AG04450 (cell line): ENCODE measurements at places on chromosomes 7 and 10.

- no peak for DNase-seq
Observed at GRCh38 chr7:116802746-116803152, 59.6 kb upstream of the CAPZA2 start.

GRCh38 chr10:96044736-96045135, 1.4 kb downstream of the CCNJ start:
- no peak for DNase-seq

DNA sequence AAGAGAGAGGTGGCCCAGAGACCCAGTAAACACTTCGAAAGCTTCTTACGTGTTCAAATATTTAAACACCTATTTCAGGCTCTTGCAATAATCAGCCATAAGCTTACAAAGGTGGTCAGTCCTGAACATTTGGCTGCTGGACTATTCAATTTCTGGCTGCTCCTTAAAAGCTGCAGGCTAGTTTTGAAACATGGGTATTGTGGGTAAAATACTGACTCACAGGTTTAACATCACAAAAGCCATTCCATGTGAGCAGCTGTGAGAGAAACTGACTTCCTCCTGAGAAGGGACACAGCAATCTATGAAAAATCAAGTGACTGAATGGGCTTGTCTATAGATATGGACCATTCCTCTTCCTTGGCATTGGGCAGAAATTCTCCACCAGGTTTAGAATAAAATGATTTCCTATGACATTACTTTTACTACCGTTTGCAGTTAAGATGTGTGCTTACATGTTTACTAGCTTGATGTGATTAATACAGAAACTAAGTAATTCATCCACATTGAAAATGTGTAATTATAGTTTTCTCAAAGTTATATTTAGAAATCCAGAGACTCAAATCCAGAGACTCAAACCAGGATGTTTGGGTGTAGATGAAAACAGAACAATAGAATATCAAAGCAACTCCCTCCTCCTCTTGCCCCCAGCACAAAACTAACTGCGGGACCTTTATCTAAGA, 252.3 kb downstream of the GATA3 start:
- no peak for DNase-seq

DNA sequence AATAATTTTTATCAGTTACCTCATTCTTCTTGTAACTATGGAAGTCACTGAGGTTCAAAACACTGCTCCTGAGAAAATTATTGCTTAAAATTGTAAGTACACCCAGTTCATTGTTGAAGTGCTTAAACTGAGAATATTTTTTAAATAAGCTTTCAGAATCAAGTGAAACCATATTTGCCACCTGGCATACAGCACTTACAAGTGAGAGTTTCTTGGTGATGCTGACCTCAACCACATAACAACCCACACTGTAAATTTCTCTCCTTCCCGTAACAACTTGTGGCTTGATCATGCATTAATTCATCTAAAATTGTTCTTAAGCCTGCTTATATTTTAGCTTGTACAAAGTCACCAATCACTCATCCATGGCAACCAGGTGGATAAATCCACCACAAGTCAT, 34.0 kb downstream of the IMMP2L start:
- DNase-seq = no peak

DNA sequence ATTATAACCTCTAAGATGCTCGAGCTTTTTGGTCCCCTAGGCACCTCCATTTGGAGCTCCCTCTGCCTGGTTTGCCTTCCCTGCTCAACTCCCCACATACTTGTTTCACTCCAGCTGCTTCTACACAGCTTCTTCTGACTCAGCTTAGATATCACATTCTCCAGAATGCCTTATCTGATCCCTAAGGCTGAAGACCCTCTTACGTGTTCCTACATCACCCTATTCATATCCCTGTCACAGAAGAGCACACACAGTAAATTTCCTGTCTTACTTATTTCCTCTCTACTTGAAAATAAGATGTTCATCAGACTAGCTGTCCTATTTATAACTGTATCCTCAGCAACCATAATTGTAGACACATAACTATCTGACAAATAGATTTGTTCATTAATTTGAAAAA, 61.3 kb upstream of the RNF148 start:
- no peak for DNase-seq

GRCh38 chr10:17808971-17809841, at the start of gene MRC1:
Gene MRC1, plus strand, starts transcription at chr10:17809348. Its CDS starts 118 bp downstream, at chr10:17809466.
- no peak for DNase-seq

DNA sequence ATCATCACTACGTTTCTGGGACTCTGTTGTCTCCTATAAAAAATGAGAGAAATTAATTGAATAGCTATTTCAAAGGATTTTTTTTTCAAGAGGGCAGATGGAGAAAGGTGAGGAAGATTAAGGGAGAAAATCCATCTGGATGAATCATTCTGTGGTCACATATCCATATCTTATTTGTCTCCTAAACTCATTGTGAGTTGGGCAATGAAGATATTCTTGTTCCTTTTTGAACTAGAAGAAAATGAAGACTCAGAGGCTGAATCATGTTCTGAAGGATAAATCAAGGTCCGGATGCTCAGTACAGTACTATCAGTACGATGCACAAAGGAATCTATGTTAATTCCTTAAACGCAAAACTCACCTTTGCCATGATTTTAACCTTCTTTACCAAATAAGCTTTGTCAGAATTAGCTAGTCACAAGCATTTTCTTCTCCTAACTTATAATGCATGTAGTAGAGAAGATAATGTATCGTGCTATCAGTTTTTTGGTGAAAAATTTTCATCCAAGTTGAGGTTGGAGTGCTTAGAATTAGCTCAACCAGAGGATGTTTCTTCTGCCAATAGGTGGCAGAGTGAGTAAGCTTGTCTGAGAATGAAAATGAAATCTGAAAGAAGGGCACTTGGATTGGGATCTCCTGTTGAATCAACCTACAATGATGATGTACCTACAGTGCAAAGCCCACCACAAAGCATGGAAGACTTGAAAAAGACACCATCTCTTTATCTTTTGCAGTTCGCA, 446.9 kb downstream of the KIF20B start:
- DNase-seq = no peak

DNA sequence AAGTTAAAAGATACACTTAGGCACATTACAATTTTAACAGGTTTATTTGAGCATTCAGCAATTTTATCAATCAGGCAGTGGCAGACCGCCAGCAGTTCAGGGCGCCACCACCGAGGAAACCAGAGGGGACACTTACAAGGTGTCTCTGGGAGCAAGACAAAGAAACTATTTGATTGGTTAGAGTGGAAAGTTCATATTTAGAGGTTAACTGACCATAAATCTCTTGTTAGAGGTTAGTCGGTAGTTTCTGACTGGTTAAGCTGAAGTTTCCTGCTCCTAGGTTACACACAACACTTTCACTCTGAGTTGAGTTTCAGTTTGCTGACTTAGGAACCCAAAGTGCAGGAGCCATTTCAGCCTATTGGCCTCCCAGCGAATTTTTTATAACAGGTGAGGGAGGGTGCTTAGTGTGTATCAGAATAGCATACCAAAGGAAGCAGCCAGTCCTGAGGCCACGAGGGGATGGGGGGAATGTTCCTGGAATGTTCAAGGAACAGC, 10.8 kb upstream of the PVRIG start:
- no peak for DNase-seq
